ENCODE measurements at places on chromosomes 11 and 22.

- no peak for DNase-seq
Observed at GRCh38 chr22:50146439-50147238, 23.9 kb upstream of the PANX2 start.

GRCh38 chr11:57751676-57752253 lies at the start of gene BTBD18:
BTBD18 (minus strand) TSS chr11:57751819; CDS start chr11:57751188, 631 bp downstream.
- DNase-seq = no peak

DNA sequence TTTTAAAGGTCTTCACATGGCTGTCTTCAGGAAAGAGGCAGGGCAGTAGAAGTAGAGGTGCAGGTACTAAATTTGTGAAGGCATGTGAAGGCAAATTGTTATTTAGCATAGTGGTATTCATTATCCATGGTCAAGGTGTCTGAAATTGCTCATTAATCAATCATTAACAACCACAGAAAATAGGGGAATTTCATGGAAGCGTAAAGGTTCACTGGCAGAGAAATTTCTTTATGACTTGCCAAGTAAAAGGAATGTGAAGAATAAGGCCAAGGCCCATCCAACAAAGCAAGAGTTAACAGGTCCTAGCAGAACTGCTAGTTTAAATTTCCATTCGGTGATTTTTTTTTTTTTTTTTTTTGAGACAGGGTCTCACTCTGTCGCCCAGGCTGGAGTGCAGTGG lies 59.0 kb downstream of the RSF1 start:
- DNase-seq = no peak

DNA sequence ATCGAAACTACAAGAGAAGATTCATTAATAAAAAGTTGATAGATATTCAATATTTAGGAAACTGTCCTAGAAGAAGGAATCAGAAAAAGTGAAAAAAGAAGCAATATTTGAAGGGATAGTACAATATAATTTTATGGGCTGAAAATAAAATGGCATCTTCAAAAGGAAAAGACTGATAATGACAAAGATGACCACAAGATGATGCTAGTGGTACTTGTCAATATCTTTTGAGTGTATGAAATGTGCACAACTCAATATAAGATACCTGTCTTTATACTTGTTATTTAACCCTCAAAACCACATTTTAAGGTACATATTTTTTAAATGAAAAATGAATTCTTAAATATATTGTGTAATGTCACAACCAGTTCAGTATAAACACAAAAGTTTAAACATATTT lies 1059.6 kb upstream of the RAG2 start:
- no peak for DNase-seq

GRCh38 chr11:118527109-118527508 lies at the start of gene TTC36:
TTC36 (plus strand) TSS chr11:118527474; CDS start chr11:118527495, 21 bp downstream.
- DNase-seq = no peak

DNA sequence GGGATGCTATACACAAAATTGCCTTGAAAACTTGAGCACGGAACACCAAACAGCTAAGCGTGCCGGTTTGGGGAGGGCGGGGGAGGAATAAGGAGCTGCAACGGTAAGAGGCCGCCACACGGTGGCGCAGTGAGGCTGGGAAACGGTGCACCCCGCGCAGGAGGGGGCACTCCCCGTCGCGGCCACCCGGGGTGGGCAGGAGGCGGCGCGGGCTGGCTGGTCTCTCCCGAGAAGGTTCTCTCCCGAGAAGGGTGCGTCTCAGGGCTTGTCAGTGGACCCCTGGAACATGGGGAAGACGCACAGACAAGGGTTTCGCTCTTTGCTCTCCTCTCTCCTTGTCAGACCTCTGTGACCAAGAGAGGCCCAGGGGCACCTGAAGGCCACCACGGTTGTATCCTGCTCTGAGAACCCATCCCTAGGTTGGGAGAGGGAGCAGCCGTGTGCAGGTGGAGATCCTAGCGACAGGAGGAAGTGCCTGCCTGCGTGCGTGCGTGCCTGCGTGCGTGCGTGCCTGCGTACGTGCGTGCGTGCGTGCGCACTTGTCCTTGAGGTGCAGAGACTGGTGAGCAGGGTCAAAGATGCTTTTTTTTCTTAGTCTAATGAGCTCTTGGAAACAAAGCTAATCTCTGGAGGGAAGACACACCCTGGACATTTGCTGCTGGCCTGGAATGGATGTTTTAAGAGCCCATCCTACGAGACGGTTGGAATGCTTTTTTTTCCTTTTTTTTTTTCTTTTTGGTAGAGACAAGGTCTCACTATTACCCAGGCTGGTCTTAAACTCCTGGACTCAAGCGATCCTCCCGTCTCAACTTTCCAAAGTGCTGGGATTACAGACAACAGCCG lies 18.1 kb upstream of the JAM3 start:
- DNase-seq = peak; percentile 84

- no peak for DNase-seq
Observed at GRCh38 chr22:27571463-27572277, 229.9 kb downstream of the MN1 start.

- no peak for DNase-seq
Observed at GRCh38 chr11:196786-197731, 4.2 kb downstream of the SCGB1C1 start.

GRCh38 chr11:8732748-8733241 lies 50.2 kb downstream of the RPL27A start:
- DNase-seq = no peak

GRCh38 chr11:113240790-113241635 lies 73.4 kb upstream of the TTC12 start:
- no peak for DNase-seq

GRCh38 chr11:66492161-66492865 lies 12.1 kb downstream of the DPP3 start:
- DNase-seq = no peak

DNA sequence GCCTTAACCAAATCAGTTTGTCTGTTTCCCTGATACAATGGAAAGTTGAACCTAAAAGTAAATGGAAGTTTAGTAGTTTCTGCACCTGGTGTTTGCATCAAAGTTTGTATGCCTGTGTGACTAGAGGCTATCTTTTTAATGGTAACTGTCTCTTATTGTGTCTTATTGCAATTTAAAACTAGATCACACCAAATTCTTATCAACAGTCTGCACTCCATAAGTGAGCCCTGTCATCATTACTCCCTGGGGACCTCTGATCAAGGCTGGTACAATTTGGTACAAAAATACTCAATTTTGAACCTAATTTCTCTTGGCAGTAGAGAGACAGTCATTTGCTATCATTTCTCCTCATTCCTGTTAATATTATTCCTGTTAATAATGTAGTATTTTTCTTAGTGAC lies 38.1 kb downstream of the ARHGAP1 start:
- DNase-seq = no peak
